ENCODE measurements at places on chromosomes 7 and 10. TPM values are rescaled to one million over a fixed set of nuclear protein-coding genes. Genes with fewer than 3 reads are reported as not detected.

The SCRN1 gene
- total RNA-seq, result 29.0 TPM

The PRR15 gene
- 6.1 TPM for total RNA-seq

The SLC18A3 gene
- not detected for total RNA-seq

The H2BK1 gene
- not detected for total RNA-seq

The CYP17A1 gene
- total RNA-seq, result not detected

The PVRIG gene
- total RNA-seq, result 3.8 TPM

The NCOA4 gene
- total RNA-seq, result 86.9 TPM

The MYPN gene
- 0.37 TPM for total RNA-seq

The CCDC136 gene
- total RNA-seq, result 6.2 TPM

The TBXAS1 gene
- 89.3 TPM for total RNA-seq

The RBP3 gene
- total RNA-seq, result not detected

DNA sequence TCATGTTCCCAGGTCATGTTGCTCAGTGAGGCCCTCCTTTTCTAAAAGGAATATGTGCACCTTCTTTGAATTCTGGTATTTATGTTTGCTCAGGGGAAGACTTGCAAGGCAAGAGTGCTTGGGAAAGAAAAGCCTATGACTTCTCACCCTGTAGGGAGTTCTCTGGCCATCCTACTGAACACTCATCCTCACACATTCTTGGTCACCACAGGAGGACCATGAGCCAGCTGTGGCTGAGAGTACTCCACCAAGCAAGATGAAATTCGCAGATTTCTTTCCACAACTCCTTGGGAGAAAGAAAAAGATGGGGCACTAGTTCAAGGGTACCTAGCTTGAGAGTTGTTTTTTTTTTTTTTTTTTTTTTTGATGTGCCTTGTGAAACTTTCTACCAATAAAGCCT, 179.6 kb downstream of the FZD1 start:
- DNase-seq, result no peak
- no peak overlapping the region for H3K4me3 ChIP-seq
- no peaks in the 10 kb centered on the region for H3K27me3 ChIP-seq
- no peaks in the 10 kb centered on the region for H3K4me1 ChIP-seq
- H3K36me3 ChIP-seq, result no peaks in the 10 kb centered on the region
- H3K27ac ChIP-seq, result no peak overlapping the region

- peak; percentile 28 for DNase-seq
- H3K4me3 ChIP-seq, result no peak overlapping the region
- H3K27me3 ChIP-seq, result no peaks in the 10 kb centered on the region
- no peak overlapping the region for H3K27ac ChIP-seq
These were observed 12.5 kb upstream of the LIPK start for GRCh38 chr10:88693392-88694020.

- no peaks in the 10 kb centered on the region for H3K4me1 ChIP-seq
These were observed 16.5 kb upstream of the UBE2D1 start for GRCh38 chr10:58318346-58318745.

DNA sequence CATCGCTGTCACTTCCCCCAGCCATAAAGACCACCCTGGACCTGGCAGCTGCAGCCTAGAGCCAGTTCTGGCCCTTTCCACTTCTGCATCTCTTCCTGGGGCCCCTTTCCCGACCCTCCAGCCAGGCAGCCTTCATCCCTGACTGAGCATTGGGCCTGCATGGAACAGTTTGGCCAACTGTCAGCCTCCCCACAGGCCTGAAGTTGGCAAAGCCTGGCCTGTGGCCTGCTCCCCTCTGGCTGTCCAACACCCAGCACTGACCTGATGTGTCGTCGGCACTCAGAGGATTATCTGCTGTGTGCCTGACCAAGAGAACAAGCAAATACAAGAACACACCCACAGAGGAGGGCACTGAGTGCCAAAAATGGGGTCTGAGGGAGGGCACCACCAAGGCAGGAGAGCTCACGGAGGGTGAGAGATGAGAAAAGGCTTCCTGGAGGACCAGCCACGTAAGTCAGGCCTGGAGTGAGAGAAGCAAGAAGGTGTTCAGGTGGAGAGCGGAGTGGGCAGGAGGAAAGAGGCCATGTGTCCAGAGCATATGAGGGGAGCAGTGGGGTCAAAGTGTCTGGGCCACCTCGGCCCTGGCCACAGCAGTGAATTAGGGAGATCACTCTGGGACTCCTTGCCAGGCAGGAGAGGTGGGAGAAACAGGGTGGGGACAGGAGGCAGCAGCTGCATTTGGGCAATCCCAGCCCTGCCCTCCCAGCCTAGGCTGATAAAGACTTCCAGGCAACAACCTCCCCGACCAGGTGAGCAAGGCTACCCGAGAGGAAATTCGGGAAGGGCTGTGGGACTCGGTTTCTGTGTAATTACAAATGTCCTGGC, 4.5 kb downstream of the GPRIN2 start:
- H3K36me3 ChIP-seq, result peaks cover 22% of the 10 kb centered on the region
- peak; percentile 48 for DNase-seq
- peaks cover 23% of the 10 kb centered on the region for H3K4me1 ChIP-seq
- no peak overlapping the region for H3K27ac ChIP-seq
- peaks cover 24% of the 10 kb centered on the region for H3K27me3 ChIP-seq
- H3K4me3 ChIP-seq, result no peak overlapping the region

DNA sequence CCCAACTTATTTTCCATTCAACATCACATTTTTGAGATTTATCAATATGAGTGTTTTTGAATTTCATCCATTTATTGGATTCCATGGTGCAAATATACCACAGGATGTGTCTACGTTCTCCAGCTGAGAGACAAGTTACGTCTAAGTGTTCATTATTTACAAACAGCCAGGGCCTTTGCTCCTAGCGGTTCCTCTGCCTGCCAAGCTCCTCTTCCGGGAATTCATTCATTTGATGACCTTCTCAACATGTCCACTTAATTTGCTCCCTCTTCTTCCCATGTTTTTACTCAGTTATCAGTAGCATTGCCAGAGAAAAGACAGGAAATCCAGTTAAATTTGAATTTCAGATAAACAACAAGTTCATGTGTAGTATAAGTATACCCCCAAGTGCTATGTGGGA, 321.7 kb downstream of the PRPF18 start:
- no peaks in the 10 kb centered on the region for H3K27me3 ChIP-seq
- H3K4me3 ChIP-seq, result no peak overlapping the region
- no peak for DNase-seq

DNA sequence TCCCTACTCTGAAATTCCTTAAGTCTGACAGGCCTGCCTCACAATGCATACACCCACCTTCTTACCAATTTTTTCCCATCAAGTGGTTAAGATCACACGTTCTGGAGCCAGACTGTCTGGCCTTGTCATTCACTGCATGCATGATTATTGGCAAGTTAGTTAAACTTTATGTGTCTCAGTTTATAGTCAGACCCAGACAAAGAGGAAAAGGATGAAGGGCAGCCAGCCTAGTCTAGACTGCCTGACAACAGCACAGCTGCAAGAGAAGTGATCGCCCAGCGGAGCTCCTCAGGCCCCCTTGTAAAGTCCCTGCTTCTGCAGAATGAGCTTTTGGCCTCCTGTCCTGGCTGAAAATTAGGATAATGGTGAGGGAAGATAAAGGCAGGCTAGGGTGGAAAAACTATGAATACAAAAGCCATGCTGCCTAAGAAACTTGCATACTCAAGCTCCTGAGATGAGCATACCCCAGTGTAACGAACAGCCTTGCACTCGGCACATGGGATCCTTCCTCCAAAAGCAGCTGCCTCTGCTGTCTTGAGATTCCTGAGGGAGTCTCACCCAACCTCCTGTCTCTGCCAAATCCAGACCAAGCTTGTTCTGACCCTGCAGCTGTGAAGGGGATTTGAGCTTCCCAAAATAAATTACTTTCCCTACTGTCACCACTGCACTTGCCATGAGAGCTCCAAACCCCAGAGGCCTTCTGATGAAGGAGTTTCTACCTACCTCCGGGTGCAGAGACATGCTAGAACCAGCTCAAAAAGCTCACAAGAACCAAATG, 26.7 kb upstream of the MRLN start:
- no peak overlapping the region for H3K4me3 ChIP-seq
- DNase-seq, result no peak
- no peak overlapping the region for H3K27ac ChIP-seq
- no peaks in the 10 kb centered on the region for H3K4me1 ChIP-seq

DNA sequence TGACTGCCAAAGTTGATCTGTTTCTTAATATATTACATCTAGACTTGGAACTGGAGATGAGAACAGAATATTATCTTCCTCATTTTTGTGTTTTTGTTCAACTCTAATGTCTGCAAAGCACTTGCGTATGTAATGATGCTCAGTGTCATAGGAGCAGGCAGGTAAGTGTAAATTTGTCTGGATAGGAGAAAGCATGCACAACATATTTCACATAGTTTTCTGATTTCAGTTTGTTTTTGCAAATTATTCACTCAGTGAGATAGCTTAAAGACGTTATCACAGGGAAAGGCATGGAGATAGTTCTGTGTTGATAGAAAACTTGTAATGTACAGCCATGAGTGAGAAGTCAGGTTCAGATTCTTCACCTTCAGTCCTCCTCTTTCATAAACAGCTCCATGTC, 84.8 kb downstream of the CFTR start:
- no peaks in the 10 kb centered on the region for H3K36me3 ChIP-seq
- H3K4me3 ChIP-seq, result no peak overlapping the region
- H3K27me3 ChIP-seq, result no peaks in the 10 kb centered on the region
- no peak for DNase-seq
- no peaks in the 10 kb centered on the region for H3K4me1 ChIP-seq
- H3K27ac ChIP-seq, result no peak overlapping the region

GRCh38 chr7:36062154-36062815, 90.8 kb upstream of the EEPD1 start:
- no peaks in the 10 kb centered on the region for H3K36me3 ChIP-seq
- H3K27ac ChIP-seq, result peak overlapping the region; percentile 36
- H3K4me1 ChIP-seq, result no peaks in the 10 kb centered on the region

GRCh38 chr10:122264436-122264835, 6.7 kb upstream of the BTBD16 start:
- no peak overlapping the region for H3K4me3 ChIP-seq
- no peaks in the 10 kb centered on the region for H3K27me3 ChIP-seq
- no peaks in the 10 kb centered on the region for H3K4me1 ChIP-seq
- H3K27ac ChIP-seq, result no peak overlapping the region
- peaks cover 49% of the 10 kb centered on the region for H3K36me3 ChIP-seq

- H3K4me1 ChIP-seq, result peaks cover 8% of the 10 kb centered on the region
- H3K27ac ChIP-seq, result no peak overlapping the region
- no peaks in the 10 kb centered on the region for H3K36me3 ChIP-seq
- H3K27me3 ChIP-seq, result no peaks in the 10 kb centered on the region
- H3K4me3 ChIP-seq, result no peak overlapping the region
These were observed 50.4 kb upstream of the EBF3 start for GRCh38 chr10:130014263-130015074.

DNA sequence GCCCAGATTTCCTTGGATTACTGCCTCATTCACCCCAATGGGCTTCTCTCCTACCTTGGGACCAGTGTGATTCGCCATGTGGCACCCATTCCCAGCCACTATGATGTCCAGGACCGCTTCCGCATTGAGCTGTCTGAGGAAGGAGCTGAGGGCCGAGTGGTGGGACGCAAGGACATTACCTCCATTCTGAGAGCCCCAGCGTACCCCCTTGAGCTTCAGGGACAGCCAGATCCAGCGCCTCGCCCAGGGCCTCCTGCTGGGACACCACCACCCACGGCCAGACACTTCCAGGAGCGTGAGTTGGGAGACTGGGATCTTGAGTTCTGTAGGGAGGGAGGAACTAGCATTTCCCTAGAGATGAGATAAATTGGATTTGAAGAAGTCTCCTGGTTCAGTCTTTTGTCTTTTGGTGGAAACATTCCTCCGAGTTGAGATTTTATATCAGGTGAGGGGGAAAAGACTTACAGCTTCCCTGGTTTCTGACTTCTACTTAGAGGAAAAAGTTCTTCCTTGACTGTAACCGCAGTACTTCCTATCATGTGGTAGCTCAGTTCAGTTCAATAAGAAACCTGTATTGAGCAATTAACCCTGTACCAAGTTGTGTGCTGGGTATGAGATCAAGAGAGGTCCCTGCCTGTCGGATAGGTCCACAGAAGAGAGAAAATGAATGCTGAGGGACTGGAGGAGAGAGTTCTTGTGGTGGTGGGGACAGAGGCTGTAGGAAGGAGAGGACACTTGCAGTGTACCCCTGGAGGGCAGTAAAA, 1.3 kb downstream of the MOSPD3 start:
- H3K27me3 ChIP-seq, result no peaks in the 10 kb centered on the region
- H3K4me1 ChIP-seq, result peaks cover 20% of the 10 kb centered on the region
- peak overlapping the region; percentile 98 for H3K27ac ChIP-seq
- peaks cover 16% of the 10 kb centered on the region for H3K36me3 ChIP-seq

DNA sequence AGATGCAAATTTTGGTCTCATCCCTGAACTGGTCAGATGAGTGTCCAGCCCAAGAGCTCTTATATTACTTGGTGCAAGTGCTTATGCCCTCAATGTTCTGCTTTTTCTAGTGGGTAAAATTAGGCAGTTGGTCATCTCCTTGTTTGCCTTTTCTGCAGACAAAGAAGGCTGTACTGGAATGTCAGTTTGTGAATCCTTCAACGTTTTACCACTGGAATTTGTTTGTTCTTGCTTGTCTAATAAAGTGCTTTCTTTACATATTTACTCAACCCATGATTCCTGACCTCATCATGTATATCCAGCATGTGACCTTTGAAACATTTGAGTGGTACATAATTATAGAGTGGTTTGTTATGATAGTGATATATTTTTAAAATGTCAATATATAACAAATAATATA, 232.2 kb upstream of the TEX47 start:
- no peak for DNase-seq
- H3K27ac ChIP-seq, result no peak overlapping the region
- H3K36me3 ChIP-seq, result no peaks in the 10 kb centered on the region
- no peaks in the 10 kb centered on the region for H3K4me1 ChIP-seq
- H3K27me3 ChIP-seq, result no peaks in the 10 kb centered on the region

GRCh38 chr10:106559442-106559841, 605.1 kb downstream of the SORCS1 start:
- DNase-seq, result no peak
- no peak overlapping the region for H3K27ac ChIP-seq
- no peak overlapping the region for H3K4me3 ChIP-seq
- no peaks in the 10 kb centered on the region for H3K36me3 ChIP-seq

GRCh38 chr10:35342183-35342753, 6.0 kb downstream of the CCNY start:
- no peaks in the 10 kb centered on the region for H3K27me3 ChIP-seq
- no peak for DNase-seq
- no peaks in the 10 kb centered on the region for H3K36me3 ChIP-seq
- H3K27ac ChIP-seq, result no peak overlapping the region
- peaks cover 79% of the 10 kb centered on the region for H3K4me1 ChIP-seq

DNA sequence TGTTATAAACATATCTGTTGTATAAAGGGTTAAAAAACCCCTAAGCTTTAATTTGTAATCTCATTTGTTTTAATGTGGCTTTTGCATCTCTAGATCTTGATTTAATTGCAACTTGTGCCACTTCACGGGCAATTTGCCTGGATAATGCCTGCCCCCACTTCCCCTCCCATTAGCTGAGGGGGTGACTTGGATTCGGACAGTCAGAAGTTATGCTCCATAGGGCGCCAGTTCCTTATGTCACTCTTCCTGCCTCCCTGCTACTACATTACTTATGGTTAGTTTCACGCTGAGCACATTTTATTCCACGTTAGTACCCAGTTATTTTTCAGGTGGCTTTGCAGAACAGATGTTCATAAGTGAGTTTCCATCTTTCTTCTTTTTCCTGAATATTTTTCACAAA, 1015.2 kb upstream of the PHF14 start:
- no peaks in the 10 kb centered on the region for H3K36me3 ChIP-seq
- no peak overlapping the region for H3K4me3 ChIP-seq
- no peaks in the 10 kb centered on the region for H3K4me1 ChIP-seq

All from stomach (tissue), 19 donors.